ENCODE measurements at places on chromosomes 3 and 15.
A peak's percentile ranks its signal among the peaks of the same experiment; 100 is the strongest.

DNA sequence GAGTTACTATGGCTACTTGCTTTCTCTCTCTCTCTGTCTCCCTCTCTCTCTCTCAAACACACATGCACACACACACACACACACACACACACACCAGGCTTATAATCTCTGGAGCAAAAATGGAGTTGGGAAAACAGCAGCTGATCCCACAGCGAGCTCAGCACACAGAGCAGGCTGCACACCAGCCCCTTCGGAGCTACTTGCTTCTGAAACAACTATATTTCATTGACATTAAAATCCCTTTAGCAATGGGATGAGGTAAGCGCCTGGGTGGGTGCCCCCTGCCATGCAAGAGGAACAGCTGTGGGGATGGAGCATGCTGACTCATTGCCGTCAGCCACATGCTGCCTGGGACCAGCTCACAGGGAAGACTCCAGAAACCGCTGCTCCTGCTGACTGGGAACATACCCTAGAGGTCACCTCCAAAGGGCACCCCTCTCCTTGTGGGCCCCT lies 45.7 kb downstream of the B3GNT5 start:
- DNase-seq: no peak

- DNase-seq: no peak
These were observed 161.4 kb downstream of the WNT7A start for GRCh38 chr3:13718436-13718835.

DNA sequence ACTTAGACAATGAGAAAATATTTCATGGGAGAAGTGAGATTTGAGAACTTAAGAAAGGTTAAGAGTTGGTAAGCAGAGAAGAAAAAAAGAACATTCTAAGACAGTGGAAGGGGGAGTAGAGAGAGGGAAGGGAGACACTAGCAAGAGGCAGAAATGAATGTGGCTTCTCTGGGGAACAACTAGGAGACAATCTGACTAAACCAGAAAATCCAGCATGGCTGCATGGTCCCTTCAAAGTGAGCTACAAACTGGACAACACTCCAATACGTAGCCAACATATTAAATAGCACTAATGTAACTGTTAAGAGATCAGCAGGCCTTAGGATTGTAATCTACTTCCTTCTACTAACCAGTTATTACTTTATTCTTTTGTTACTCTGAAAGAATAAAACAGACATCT lies 89.7 kb downstream of the NR1I2 start:
- DNase-seq: no peak

- no peak for DNase-seq
These were observed 539.3 kb upstream of the LMCD1 start for GRCh38 chr3:7962301-7962700.

DNA sequence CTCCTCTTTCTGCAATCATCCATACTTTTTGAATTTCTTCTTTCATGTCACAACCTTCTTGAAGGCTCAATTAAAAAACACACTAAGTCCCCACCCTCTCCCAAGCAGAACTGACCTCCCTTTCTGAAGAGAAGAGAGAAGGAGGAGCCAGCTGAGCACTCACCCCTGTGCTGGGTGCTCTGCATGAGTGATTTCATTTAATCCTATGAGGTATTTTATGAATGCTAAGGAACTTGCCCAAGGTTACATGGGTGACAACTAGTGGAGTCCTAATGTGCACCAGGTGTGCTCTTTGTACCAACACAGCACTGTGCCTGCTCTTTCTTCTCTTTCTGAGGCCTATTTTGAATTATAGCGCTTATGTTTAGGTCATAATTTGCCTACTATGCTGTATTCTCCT lies 135.6 kb downstream of the DUT start:
- DNase-seq: no peak

- DNase-seq: no peak
These were observed 5.1 kb downstream of the DPH6 start for GRCh38 chr15:35540885-35541284.

DNA sequence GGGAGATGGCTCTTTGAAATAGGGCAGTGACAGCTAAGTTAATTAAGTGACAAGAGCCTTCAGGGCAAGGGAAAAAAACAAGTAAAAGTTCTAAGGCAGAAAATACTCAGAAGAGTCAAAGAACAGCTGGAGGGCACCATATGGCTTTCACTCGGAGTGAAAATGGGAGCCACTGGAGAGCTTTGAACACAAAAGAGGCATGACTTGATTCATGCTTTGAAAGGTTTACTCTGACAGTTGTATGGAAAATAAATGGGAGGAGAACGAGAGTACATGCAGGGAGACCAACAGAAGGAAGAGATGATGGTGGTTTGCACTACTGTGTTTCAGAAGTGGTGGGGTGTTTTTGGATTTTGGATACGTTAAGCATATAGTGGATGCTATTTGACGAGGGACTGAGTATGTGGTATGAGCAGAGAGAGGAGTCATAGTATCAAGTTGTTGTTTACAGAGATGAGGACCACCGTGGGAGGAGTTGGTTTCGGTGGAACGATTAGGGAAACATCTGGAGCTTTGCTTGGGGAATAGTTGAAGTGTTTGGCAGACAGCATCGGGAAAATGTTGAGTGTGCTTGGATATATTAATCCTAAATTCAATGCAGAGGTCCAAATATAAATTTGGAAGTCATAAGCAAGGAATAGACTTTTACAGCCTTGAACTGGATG lies 411.5 kb downstream of the GABRG3 start:
- DNase-seq: no peak

DNA sequence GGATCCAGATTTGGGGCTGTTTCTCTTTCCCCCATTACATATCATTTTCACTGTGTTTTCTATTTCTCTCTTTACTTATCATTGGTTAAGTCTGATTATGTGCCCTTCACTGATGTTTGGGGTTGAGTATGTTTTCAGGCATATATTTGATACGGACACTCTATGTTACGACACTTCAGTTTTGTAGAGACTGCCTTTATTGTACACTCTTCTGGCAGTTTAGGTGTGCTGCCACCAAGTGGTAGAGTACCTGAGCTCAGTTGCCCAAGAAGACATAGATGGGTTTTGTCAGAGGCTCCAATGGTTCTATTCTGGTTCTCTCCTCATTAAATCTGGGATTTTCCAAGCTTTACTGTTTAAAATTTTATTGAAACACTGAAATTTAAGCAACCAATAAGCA lies 255.0 kb upstream of the ROPN1 start:
- DNase-seq: peak; percentile 52

GRCh38 chr15:26158176-26158575 lies 295.0 kb upstream of the ATP10A start:
- DNase-seq: no peak

DNA sequence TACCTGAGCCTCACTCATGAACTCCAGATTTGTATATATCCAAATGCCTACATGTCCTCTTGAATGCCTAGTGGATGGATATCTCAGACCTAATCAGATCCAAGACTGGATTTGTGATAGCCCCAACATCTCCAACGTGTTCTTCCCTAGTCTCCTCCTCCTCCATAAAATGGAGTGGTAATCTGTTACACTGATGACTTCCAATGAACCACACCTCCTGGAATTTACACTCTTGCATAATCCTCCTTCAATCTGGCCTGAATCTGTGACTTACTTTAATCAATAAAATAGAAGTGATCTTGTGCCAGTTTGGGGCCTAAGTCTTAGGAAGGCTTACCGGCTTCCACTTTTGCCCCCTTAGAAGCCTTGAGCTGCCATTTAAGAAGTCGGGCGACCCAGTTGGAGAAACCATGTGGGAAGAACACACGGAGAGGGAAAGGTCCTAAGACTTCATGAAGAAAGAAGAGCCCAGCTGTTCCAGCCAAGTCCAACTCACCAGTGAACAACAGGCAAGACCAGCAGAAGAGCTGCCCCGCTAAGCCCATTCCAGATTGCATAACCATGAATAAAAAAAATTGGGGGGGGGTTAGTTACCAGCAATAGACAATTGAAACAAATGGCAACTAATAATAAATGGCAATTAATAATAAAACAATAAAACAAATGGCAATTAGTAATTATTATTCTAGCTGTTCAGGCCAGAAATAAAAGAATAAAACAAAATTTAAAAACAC lies 164.3 kb downstream of the STT3B start:
- no peak for DNase-seq

DNA sequence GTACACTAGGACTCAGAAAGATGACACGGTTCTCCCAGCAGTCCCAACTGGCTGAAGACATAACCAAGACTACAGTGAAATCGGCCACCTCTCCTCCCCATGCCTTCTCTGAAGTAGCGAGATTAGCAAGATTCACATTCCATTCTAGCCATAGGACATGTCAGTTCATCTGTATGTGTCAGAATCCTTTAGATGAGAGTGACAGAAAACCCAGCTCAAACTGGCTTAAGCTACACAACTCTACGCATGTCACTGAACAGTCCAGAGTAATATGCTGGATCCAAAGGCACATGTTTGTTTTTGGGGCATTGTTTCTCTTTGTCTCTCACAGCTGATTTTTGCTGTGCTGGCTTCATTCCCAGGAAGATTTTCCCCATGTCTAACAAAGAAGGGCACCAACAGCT lies 75.8 kb downstream of the RARB start:
- DNase-seq: no peak

DNA sequence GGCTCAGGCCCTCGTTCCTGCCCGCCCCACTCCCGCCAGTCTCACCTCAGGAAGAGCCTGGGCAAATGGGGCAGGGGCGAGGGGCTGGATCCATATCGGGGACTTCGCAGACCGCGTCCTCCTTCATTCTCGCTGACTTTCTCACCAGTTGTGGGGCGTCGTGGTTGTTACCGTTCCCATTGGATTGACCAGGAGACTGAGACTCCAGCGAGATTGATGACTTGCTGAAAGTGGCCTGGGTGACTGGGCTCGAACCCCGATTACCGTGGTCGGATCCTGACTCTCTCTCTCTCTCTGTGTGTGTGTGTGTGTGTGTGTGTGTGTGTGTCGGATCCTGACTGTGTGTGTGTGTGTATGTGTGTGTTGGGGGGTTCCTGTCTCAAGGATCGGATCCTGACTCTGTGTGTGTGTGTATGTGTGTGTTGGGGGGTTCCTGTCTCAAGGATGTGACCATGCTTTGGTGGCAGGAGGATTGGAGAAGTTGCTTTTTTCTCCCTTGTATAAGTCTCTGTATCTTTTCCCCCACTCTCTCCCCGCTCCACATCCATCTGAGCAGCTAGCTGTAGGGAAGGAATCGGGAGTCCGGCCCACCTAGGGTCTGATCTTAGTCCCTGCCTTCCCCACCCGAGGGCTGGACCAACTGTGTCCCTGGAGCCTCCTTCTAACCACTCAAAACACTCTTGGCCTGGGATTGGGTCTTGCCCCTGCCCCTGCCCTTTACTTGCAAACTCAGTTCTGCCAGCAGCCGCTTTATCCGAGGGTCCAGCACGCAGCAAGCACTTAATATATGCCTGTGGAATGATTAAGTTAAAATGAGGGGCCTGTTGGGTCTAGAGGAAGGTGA lies 603 bp downstream of the PLEKHO2 start:
- DNase-seq: peak; percentile 44

GRCh38 chr3:119560160-119560559 lies 746 bp upstream of the CD80 start:
- no peak for DNase-seq

GRCh38 chr15:90512981-90513380 lies 16.7 kb upstream of the CRTC3 start:
- no peak for DNase-seq

DNA sequence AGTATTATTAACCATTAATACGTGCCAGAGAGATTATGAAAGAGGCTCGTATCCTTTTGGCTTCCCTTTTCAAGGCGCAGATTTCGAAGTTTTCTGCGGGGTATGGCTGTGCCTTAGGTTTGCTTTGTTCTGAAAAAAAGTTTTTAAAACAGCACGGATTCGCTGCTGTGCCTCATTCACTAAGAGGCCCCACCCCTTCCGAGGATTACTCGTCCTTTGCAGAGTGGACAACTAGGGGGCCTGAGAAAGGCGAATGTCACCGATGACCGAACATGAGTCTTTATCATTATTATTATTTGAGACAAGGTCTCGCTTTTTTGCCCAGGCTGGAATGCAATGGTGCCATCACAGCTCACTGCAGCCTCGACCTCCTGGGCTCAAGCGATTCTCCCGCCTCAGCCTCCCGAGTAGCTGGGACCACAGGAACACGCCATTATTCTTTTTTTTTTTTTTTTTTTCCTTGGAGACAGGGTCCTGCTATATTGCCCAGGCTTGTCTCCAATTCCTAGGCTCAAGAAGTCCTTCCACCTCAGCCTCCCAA lies 684 bp upstream of the RPS27L start:
- peak; percentile 87 for DNase-seq

DNA sequence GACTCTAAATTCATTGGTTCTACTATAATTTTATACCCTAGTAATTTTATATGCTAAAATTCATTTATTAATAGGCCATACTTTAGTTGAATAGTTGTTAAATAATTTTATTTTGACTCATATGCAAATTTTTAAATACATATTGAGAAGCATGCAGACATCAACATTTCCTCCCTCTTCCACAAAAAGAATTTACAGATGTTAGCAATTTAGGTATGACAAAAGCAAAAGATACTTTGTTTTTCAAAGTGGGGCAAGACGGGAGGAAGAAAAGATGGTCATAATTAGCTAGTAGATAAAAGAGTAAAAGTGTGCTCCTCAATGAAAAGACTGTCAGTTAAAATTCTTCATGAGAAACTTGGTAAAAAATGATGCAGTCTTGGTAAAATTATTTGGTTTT lies 148.9 kb upstream of the TSPAN3 start:
- DNase-seq: no peak

GRCh38 chr3:194139071-194139813 lies 3.3 kb downstream of the HES1 start:
- DNase-seq: peak; percentile 69

DNA sequence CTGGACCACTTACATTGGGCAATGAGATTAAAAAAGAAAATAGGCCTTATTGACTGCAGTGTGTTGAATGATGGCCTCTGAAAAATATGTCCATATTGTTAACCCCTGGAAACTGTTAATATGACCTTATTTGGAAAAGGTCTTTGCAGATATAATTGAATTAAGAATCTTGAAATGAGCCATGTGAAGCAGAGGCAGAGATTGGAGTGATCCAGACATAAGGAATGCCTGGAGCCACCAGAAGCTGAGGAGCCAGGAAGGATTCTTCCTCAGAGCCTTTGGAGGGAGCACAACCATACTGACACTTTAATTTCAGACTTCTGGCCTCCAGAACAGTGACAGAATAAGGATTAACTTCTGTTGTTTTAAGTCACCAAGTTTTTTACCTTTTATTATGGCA lies 510.4 kb upstream of the AGTR1 start:
- DNase-seq: no peak

Measured in A549 (cell line).